Stimulated activated CD4-positive, alpha-beta T cell treated with anti-CD3 and anti-CD28 coated beads, Interleukin-12 subunit alpha, Interleukin-12 subunit beta, amount 100 ng/mL, for 24 hours (primary cell): ENCODE measurements at places on chromosomes 6 and 20.

DNA sequence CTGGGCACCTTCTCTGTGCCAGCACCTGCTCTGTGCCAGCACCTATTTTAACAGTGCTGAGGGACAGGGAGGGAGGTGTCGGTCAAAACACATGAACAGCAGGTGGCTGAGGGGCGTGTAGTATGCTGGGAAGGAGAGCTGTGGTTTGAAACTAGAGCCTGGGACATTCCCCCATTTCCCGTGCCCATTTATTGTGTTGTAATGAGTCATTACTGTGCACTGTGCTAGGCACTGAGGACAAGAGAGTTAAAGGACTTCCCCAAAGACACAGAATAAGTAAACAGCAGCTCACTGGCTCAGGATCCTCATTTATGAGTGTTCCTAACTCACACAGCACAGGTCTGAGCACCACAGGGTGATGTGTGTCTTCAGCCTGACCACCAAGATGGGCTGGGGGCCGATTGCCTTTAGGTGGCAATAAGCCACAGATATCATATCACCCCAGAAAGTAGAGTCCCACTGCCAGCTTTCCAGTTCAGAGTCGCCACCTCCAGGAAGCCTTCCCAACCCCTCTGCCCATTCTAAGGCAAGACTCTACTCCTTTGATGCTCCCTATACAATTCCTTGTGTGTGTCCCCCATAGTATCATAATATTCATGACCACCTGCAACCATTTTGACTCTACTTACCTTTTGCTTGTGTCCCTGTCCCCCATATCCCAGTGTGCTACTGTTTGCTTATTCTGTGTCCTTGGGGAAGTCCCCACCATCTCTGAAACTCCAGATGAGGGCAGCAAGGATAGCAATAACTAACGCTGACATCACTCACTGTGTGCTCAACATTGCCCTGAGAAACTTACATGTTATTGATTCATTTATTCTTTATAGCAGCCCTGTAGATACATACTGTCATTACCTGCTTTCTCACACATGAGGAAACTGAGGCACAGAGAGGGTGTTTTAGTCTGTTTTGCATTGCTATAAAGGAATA is 87.3 kb downstream of the TOX2 start:
- no peak for DNase-seq

DNA sequence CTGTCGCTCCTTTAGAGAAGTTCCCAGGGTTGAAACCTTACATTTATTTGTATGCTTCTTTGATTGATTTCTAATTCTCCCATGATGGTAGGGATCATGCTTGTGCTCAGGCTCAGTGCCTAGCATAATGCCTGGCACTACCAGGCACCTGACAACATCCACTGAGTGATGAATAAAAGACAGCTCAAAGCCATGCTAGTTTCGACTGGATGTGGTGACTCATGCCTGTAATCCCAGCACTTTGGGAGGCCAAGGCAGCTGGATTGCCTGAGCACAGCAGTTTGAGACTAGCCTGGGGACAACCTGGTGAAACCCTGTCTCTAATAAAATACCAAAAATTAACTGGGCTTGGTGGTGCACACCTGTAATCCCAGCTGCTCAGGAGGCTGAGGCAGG is 11.6 kb upstream of the CD164 start:
- DNase-seq, result no peak

DNA sequence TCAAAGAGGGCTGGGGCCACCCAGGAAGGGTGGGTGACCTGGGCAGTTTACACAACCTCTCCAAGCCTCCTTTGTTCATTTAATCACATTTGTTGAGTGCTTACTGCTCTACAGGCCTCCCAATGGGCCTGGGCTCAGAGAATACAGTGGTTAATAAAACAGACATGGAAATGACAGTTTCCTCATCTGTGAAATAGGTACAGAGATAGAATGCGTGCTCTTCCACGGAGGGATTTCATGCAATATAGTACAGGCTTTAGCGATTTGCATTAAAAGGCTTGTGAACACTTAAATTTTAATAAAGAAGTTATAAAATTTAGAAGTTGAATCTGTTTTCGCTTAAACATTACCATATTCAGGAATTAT is 802 bp upstream of the FERMT1 start:
- DNase-seq, result no peak

DNA sequence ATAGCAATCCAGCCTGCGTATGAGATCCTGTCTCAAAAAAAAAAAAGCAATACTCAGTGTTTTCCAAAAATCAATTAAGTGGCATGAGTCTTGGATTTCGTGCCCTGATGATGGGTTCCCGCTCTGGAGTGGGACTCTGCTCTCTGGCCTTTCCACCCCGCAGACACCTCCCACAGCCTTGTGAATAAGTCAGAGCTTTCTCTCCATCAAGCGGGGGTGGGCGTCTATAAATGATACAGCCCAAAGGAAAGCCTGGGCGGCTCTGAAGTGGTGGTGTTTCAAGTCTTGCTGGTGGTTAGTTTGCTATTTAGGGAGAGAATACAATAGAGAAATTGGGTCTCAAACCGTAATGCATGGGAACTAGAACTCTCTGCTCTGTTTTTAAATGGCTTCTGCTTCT is 52.5 kb upstream of the TAGAP start:
- peak; percentile 64 for DNase-seq

- DNase-seq, result no peak
These were observed 576.4 kb downstream of the HTR1B start for GRCh38 chr6:76886900-76887299.

DNA sequence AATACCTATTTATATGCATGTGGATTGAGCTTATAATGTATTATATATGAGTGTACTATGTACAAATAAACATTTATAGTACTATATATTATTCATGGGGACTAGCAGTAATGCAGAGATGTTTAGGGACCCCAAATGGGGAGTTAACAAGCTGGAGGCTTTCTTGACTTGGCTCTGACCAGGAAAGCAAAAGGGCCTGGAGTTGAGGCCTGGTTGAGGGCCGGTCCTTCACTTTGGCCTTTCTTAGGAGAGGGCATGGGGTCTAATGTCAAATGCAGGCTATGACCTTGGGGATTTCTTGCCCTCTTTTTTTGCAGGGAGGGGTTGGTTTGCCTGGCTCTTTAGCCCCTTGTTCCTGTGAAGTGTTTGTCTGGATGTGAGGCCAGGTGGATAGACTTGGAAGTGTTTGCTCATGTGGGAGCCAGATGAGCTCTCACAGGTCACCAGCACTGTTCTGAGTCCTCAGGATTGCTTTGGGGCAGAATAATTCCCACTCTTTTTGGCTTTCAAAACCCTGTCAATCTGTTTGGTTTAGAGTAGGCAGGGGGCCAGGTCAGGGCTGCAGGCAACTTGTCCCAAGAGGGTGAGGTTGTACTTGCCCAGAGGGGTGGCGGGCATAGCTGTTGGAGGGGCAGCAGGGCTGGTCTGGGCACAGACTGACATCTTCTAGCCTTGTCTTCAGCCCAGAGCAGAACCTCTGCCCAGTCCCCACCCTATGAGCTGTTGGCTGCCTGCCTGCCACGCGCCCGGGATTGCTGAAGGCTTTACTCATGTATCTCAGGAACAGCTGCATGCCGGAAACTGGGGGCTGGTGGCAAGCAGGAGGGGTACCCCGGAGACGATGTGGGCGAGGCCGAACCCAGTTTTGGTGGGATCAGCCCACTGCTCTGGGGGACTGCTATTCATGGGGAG is 14.6 kb downstream of the TJAP1 start:
- no peak for DNase-seq

GRCh38 chr6:24927985-24928745 is 7.6 kb downstream of the RIPOR2 start:
- no peak for DNase-seq

- no peak for DNase-seq
These were observed 18.5 kb upstream of the DCBLD1 start for GRCh38 chr6:117463762-117464665.

DNA sequence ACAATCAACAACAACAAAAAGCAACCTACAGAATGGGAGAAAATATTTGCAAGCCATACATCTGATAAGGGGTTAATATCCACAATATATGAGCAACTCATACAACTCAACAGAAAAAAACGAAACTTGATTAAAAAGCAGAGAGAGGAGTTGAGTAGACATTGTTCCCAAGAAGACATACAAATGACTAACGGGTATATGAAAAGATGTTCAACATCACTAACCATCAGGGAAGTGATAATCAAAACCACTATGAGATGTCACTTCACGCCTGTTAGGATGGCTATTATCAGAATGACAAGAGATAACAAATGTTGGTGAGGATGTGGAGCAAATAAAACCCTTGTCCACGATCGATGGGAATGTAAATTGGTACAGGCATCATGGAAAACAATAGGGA is 145.9 kb downstream of the NRN1 start:
- no peak for DNase-seq

DNA sequence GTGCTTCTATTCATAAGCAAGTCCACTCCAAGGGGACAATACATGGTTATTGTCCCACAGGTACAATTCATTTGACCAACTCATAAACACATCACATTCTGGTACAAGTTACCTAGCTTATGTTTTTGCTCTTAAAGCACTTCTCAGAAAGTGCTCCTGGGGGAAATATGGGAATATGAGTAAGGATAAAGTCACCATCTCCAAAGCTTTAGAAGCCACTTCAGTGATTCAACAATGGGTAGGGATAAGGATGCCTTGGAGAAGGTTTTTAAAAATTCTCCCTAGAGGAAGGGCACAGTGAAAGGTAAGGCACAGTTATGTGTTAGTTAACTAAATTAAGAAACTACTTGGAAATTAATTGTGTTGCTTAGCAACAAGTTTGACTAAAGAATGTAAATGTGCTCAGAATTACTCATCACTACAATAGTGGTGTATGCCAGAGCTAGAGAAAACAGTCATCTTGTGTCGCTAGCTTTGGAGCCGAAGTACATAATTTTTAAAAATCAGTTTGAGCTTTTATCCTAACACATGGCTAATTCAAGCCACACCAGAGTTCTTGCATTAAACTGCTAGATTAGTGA is 39.5 kb upstream of the LAMP5 start:
- no peak for DNase-seq

DNA sequence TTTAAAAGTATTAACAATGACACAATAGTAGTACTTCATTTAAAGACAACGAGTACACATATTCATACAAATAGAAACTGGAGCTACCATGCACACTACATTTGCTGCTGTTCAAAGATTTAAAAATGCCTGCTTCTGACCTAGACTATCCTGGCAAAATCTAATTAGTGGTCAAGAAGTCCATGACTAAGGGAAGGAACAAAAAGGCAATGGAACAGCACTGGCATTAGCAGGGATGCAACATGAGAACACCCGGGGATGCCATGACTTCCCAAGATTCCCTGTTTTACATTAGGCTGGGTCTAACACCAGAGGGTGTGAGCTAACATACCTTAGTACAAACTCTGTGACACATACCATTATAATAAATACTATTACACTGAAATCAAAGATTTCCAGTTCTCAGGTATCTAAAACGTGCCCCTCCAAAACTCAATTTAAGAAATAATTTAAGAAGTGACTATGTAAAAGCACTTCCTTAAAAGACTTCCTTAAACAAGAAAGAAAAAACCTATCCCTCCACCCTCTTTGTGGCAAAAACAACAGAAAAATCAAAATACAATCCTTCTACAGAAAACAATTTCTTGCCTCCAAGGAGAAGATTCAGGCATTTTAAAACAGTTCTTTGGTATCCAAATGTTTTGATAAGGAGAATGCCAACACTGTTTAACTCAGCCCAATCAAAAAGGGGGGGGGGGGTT is 25.5 kb downstream of the CHD6 start:
- DNase-seq, result no peak
